ENCODE measurements at places on chromosomes 6 and 20.

DNA sequence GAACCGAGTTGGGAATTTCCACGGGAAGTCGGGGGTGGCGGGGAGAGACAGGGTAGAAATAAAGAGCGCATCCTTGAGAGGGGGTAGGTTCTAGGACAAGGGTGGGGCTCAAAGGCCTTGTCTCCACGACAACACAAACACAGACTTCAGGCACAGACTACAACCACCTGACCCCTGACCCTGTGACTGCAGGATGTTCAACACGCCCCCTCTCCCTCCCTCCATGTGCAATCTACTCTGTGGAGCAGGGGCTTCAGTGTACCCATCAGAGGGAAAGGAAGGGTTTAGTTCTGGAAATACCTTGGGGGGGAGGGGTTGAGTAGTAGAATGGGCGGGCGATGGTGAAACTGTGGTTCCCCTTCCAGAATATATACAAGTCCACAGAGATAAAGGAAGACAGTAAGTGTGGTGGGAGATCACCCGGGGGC, 651 bp upstream of the TAPBP start:
- H3K4me1 ChIP-seq: peaks cover 34% of the 10 kb centered on the region
- H3K36me3 ChIP-seq: no peaks in the 10 kb centered on the region
- DNase-seq: peak; percentile 56

GRCh38 chr6:2841264-2842138, at the start of gene SERPINB1:
Gene SERPINB1, minus strand, starts transcription at chr6:2841863. Its CDS starts 1,277 bp downstream, at chr6:2840586.
- no peaks in the 10 kb centered on the region for H3K36me3 ChIP-seq
- peaks cover 11% of the 10 kb centered on the region for H3K4me1 ChIP-seq
- DNase-seq: peak; percentile 18
- H3K27ac ChIP-seq: no peak within 1 kb of the TSS
- H3K27me3 ChIP-seq: no peaks in the 10 kb centered on the region
- peak within 1 kb of the TSS; percentile 44 for H3K4me3 ChIP-seq

- no peak for DNase-seq
- H3K4me1 ChIP-seq: no peaks in the 10 kb centered on the region
- no peak overlapping the region for H3K4me3 ChIP-seq
- H3K36me3 ChIP-seq: no peaks in the 10 kb centered on the region
Measured at GRCh38 chr20:36119537-36119936, 35.0 kb upstream of the EPB41L1 start.

- no peak overlapping the region for H3K27ac ChIP-seq
- no peak overlapping the region for H3K4me3 ChIP-seq
- no peaks in the 10 kb centered on the region for H3K27me3 ChIP-seq
- no peaks in the 10 kb centered on the region for H3K36me3 ChIP-seq
Measured at GRCh38 chr6:120129228-120129627, 779.7 kb upstream of the MAN1A1 start.

DNA sequence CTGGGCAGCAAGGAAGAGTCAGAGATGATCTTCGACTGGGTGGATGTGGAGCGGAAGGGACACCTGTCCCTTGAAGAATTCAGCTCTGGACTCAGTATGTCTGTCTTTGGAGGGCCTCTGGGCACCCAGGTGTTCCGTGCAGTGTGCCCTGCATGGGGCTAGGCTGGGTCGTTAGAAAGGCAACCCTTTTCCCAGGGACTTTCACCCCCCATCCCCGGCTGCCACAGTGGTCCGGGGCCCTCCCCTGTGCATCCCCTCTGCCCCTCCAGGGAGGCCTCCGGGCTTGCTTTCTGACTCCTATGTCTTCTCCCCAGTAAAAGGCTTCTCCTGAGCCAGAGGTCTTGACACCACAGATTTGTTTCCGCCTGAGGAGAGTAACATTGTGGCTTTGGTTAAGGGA, 16.2 kb downstream of the RAB44 start:
- no peaks in the 10 kb centered on the region for H3K27me3 ChIP-seq
- no peak overlapping the region for H3K4me3 ChIP-seq
- no peaks in the 10 kb centered on the region for H3K36me3 ChIP-seq
- DNase-seq: no peak

DNA sequence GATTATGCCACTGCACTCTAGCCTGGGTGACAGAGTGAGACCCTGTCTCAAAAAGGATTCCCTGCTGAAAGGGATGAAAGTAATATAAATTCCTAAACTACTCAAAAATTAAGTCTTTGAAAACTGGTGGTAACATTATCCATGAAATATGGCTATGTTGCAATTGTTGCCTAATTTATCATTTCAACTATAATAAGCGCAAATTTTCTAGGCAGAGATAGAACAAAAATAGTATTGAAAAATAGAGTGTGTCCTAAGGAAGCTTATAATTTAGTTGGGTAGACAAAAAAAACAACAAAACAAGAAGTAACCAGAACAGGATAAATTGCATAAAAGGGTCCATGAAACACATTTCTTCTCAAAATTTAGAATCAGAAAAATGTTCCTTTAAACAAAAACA, 68.0 kb downstream of the FKBP5 start:
- no peak overlapping the region for H3K4me3 ChIP-seq
- no peak overlapping the region for H3K27ac ChIP-seq
- no peak for DNase-seq
- no peaks in the 10 kb centered on the region for H3K4me1 ChIP-seq
- no peaks in the 10 kb centered on the region for H3K27me3 ChIP-seq

DNA sequence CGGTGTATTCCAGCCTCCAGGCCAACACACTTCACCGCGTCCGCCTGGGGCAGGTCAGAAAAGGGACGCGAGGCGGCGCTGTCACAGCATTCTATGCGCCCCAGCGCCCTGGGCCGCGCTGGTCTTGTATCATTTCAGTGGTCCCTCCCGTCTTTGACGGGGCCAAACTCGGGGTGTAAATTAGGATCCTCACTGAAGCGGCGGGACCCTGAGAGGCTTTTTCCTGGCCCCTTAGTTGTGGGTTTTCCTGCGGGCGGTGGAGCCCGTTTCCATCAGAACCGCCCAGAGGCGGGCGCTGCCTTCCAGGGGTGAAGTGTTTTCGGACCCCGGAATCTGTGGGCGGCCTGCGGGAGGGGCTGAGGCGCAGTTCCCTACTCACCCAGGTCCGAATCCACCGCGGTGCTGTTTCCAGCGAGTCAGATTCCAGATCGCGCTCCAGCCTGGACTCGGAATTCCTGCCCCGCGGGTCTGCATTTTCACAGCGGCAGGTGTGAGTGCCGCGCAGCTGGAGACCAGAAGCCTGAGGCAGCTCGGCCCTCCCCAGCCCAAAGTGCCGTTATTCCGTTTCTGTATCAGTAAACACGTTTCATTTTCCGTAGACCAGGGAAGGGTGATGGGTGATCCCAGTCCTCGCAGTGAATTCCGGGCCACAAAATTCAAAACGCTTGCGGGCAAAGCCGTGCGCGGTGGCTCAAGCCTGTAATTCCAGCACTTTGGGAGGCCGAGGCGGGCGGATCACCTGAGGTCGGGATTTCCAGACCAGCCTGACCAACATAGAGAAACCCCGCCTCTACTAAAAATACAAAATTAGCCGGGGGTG, 3.9 kb upstream of the MICB start:
- H3K27me3 ChIP-seq: no peaks in the 10 kb centered on the region
- peaks cover 5% of the 10 kb centered on the region for H3K4me1 ChIP-seq
- H3K4me3 ChIP-seq: peak overlapping the region; percentile 67

GRCh38 chr20:41654292-41654691, 36.1 kb upstream of the CHD6 start:
- H3K4me3 ChIP-seq: no peak overlapping the region
- no peaks in the 10 kb centered on the region for H3K36me3 ChIP-seq
- peaks cover 2% of the 10 kb centered on the region for H3K4me1 ChIP-seq
- no peaks in the 10 kb centered on the region for H3K27me3 ChIP-seq
- no peak overlapping the region for H3K27ac ChIP-seq

DNA sequence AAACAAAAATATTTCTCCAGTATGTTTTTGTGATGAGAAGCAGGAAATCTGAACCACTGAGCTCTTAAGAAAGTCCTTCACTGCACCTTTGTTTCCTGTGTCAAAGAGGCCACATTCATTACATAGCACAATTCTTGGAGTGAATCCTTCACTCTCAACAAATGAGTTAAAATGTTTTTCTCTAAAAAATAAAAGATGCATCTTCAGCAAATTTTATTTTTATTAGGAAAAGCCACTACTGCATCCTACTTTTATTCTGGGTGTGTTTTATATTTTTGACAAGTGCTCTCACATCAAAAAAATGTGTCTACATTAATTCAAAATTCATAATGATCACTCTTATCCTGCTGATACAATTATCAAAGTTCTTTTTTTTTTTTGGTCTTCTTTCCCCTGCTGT, 76.3 kb downstream of the PLCB4 start:
- no peaks in the 10 kb centered on the region for H3K36me3 ChIP-seq
- H3K27ac ChIP-seq: no peak overlapping the region
- no peaks in the 10 kb centered on the region for H3K27me3 ChIP-seq
- H3K4me3 ChIP-seq: no peak overlapping the region

GRCh38 chr20:38748861-38749149, 545 bp downstream of the ACTR5 start:
- no peaks in the 10 kb centered on the region for H3K27me3 ChIP-seq
- peaks cover 18% of the 10 kb centered on the region for H3K4me1 ChIP-seq
- H3K4me3 ChIP-seq: peak overlapping the region; percentile 90
- H3K36me3 ChIP-seq: no peaks in the 10 kb centered on the region
- peak; percentile 81 for DNase-seq

DNA sequence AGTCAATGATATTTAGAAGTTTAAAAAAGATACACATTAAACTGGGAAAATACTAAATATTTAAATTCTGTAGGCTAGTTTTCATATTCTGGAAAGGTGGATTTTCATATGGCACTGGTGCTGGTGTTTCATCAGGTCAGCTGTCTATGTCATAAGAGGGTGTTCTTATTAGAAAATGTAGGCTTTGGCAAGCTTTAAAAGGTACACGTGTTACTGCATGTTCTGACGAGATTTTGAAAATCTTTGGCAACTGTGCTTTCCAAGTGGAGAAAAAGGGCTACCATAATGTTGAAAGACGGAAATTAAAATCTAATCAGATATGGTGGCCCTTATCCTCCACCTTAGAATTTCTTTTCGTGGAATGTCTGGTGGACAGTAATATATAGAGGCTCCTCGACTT, 30.0 kb downstream of the SLC22A3 start:
- no peak overlapping the region for H3K27ac ChIP-seq
- H3K27me3 ChIP-seq: no peaks in the 10 kb centered on the region
- H3K4me1 ChIP-seq: peaks cover 6% of the 10 kb centered on the region
- no peak overlapping the region for H3K4me3 ChIP-seq
- no peaks in the 10 kb centered on the region for H3K36me3 ChIP-seq

GRCh38 chr20:32918751-32919150, 60.0 kb downstream of the EFCAB8 start:
- H3K4me3 ChIP-seq: no peak overlapping the region
- no peaks in the 10 kb centered on the region for H3K4me1 ChIP-seq
- H3K36me3 ChIP-seq: no peaks in the 10 kb centered on the region
- DNase-seq: no peak
- H3K27me3 ChIP-seq: peaks cover 28% of the 10 kb centered on the region

All from MM.1S (cell line).